Left kidney (tissue), 8 donors: ENCODE measurements at places on chromosomes 2 and 18. TPM values are rescaled to one million over a fixed set of nuclear protein-coding genes. Genes with fewer than 3 reads are reported as not detected.

REG3G gene
- polyA plus RNA-seq = not detected

AMER3 gene
- polyA plus RNA-seq = 0.03 TPM

DYNAP gene
- polyA plus RNA-seq = 0.08 TPM

NEB gene
- 30.6 TPM for polyA plus RNA-seq

PPIL3 gene
- 91.3 TPM for polyA plus RNA-seq

IL37 gene
- polyA plus RNA-seq = 0.40 TPM
